ENCODE measurements at places on chromosomes 1 and 21. TPM values are rescaled to one million over a fixed set of nuclear protein-coding genes. Genes with fewer than 3 reads are reported as not detected.
A peak's percentile ranks its signal among the peaks of the same experiment; 100 is the strongest.

The OR2AK2 gene
- total RNA-seq, result not detected

The IRF6 gene
- total RNA-seq, result 1.6 TPM

The VWA5B1 gene
- not detected for total RNA-seq

The FMO3 gene
- total RNA-seq, result not detected

The UMODL1 gene
- not detected for total RNA-seq

The AMY1B gene
- not detected for total RNA-seq

DNA sequence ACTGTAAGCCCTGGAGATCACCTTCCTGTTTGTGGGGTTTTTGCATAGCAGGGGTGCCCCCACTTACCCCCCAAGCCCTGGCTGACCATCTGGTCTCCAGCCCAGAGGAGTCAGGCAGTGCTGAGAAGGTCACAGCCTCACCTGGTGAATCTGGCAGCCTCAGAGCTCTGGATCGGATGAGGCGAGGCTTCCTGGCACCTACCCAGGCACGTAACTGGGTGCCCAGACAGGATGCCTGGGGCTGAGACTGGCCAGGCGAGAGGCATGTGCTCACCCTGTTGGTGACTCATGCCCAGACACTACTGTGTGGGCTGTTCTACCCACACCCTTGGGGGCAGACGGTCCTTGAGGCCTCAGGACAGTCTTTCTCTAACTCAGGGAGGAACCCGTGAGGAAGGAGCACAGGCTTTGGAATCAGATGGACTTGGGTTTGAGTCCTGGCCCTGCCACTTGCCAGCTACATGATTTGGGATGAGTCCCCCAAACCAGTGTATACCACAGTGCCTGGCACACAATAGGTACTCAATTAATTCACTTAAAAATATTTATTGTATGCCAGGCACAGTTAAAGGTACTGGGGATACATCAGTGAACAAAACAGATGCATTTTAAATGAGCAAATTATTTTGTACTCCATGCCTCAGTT is 15.1 kb upstream of the PADI3 start:
- H3K4me3 ChIP-seq, result no peak overlapping the region
- H3K27ac ChIP-seq, result peak overlapping the region; percentile 61
- H3K36me3 ChIP-seq, result no peaks in the 10 kb centered on the region
- H3K27me3 ChIP-seq, result no peaks in the 10 kb centered on the region
- peaks cover 25% of the 10 kb centered on the region for H3K4me1 ChIP-seq

GRCh38 chr1:116991171-116991845 is 10.3 kb upstream of the CD101 start:
- H3K27ac ChIP-seq, result peak overlapping the region; percentile 94
- no peak overlapping the region for H3K4me3 ChIP-seq
- DNase-seq, result no peak
- H3K36me3 ChIP-seq, result no peaks in the 10 kb centered on the region

GRCh38 chr1:108609483-108610049 is 49.7 kb downstream of the EEIG2 start:
- no peak for DNase-seq
- no peaks in the 10 kb centered on the region for H3K36me3 ChIP-seq
- no peaks in the 10 kb centered on the region for H3K4me1 ChIP-seq
- no peak overlapping the region for H3K4me3 ChIP-seq
- H3K27me3 ChIP-seq, result no peaks in the 10 kb centered on the region

GRCh38 chr1:240465531-240465940 is 146.4 kb downstream of the GREM2 start:
- peaks cover 28% of the 10 kb centered on the region for H3K4me1 ChIP-seq
- H3K27me3 ChIP-seq, result no peaks in the 10 kb centered on the region
- H3K27ac ChIP-seq, result no peak overlapping the region
- H3K4me3 ChIP-seq, result no peak overlapping the region
- peaks cover 16% of the 10 kb centered on the region for H3K36me3 ChIP-seq

- no peak overlapping the region for H3K27ac ChIP-seq
- H3K4me1 ChIP-seq, result peaks cover 33% of the 10 kb centered on the region
- peak; percentile 56 for DNase-seq
- H3K36me3 ChIP-seq, result no peaks in the 10 kb centered on the region
- no peaks in the 10 kb centered on the region for H3K27me3 ChIP-seq
- no peak overlapping the region for H3K4me3 ChIP-seq
Observed at GRCh38 chr1:225458222-225458631, 30.4 kb upstream of the LBR start.

DNA sequence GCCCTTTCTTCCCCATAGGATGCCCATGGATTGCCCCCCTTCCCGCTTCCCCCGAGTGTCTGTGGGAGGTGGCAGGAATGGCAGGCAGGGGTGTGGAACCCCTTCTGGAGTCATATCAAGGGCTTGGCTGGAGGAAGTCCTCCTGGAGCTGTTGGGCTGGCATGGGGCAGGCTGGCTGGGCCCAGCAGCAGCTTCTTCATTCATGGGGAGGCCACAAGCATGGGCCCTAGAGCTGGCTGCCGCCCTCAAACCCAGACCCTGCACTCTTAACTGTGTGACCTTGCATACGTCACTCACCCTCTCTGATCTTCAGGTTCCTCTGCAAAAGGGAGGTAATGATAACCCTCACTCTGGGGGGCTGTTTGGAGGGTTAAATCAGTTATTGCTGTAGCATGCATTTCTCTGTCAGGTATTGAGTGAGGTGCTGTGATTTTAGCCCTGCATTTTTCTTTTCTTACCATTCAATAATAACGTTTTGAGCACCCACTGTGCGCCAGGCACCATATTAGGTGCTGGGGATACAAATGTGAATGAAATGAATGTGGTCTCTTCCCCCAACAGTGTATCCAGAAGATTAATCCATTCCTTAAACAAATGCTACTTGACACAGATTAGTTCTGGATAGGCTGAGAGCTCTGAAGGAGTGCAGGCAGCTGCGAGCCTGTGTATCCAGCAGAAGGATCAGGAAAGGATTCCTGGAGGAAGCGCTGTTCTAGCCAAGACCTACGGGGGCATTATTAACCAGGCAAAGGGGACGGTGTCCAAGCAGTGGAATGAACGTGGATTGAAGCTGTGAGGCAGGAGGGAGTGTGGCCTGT is 9.3 kb downstream of the PCSK9 start:
- H3K4me1 ChIP-seq, result no peaks in the 10 kb centered on the region
- no peaks in the 10 kb centered on the region for H3K36me3 ChIP-seq
- no peak overlapping the region for H3K27ac ChIP-seq
- no peak for DNase-seq
- no peak overlapping the region for H3K4me3 ChIP-seq
- H3K27me3 ChIP-seq, result peaks cover 3% of the 10 kb centered on the region

DNA sequence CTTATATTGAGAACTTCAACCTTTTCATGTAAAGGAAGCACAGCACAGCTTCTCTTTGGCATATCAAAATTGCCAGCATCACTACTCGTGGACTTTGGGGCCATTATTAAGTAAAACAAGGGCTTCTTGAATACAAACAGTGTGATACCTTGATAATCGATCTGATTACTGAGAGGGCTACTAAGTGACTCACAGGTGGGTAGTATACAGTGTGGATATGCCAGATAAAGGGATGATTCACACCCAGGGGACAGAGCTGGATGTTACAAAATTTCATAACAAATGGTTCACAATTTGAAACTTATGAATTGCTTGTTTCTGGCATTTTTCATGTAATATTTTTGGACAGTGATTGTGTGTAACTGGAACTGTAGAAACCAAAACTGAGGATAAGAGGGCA is 15.4 kb downstream of the HDAC1 start:
- peak; percentile 72 for DNase-seq
- H3K27ac ChIP-seq, result peak overlapping the region; percentile 35
- no peak overlapping the region for H3K4me3 ChIP-seq
- no peaks in the 10 kb centered on the region for H3K27me3 ChIP-seq
- peaks cover 16% of the 10 kb centered on the region for H3K36me3 ChIP-seq

DNA sequence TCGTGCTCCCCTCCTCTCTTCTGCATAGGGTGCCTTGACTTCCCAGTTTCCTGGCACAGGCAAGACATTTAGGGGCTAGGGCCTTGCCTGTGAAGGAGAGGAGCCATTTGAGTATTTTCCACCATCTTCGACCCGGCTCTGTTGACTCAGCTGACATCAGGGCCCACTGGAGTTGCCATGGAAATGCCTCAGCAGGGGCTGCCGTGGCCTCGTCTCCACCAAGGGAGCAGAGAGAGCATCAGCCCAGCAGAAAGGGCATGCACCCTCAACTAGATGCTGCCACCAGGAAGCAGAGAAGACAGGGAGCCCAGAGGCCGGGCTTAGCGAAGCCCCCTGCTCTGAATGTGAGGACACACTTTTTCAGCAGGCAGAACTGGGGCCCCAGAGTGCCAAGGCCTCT is 101.9 kb upstream of the ACTL8 start:
- no peaks in the 10 kb centered on the region for H3K27me3 ChIP-seq
- no peak overlapping the region for H3K4me3 ChIP-seq
- no peaks in the 10 kb centered on the region for H3K4me1 ChIP-seq
- H3K27ac ChIP-seq, result no peak overlapping the region
- no peak for DNase-seq

GRCh38 chr1:210310562-210311153 is 18.0 kb upstream of the HHAT start:
- no peaks in the 10 kb centered on the region for H3K4me1 ChIP-seq
- peaks cover 20% of the 10 kb centered on the region for H3K27me3 ChIP-seq
- DNase-seq, result no peak
- H3K36me3 ChIP-seq, result no peaks in the 10 kb centered on the region
- H3K27ac ChIP-seq, result no peak overlapping the region
- H3K4me3 ChIP-seq, result peak overlapping the region; percentile 61

- H3K36me3 ChIP-seq, result no peaks in the 10 kb centered on the region
- peaks cover 37% of the 10 kb centered on the region for H3K4me1 ChIP-seq
- H3K4me3 ChIP-seq, result peak overlapping the region; percentile 37
- peak; percentile 71 for DNase-seq
- peak overlapping the region; percentile 98 for H3K27ac ChIP-seq
Observed at GRCh38 chr1:17588048-17588871, 48.8 kb downstream of the ARHGEF10L start.

GRCh38 chr1:21524686-21525339 is 15.6 kb downstream of the ALPL start:
- H3K27ac ChIP-seq, result no peak overlapping the region
- H3K4me1 ChIP-seq, result no peaks in the 10 kb centered on the region
- H3K27me3 ChIP-seq, result peaks cover 4% of the 10 kb centered on the region
- H3K4me3 ChIP-seq, result no peak overlapping the region
- no peak for DNase-seq
- no peaks in the 10 kb centered on the region for H3K36me3 ChIP-seq

DNA sequence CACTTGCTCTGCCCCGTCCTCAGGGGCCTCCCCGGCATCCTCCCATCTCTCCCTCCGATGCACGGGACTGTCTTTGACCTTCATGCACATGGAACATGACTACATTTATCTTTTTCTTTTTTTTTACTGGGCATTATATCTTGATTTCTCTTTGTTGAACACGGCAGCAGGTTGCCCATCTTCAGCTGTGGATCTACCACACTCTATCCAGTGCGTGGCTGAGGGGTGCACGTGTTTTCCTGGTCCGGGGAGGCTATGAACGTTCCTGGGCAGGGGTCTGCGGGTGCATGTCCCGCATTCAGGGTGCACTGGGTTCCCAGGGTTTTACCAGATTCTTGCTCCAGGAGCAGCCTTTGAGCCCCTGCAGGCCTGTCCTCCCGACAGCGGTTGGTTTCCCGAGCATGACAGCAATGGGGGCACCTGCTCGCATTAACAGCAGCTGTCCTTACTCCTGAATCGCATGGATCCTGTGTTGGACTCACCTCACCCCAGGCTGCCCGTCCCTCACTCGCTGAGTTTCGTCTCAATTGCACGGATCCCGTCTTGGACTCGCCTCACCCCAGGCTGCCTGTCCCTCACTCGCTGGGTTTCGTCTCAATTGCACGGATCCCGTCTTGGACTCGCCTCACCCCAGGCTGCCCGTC is 7.4 kb downstream of the POFUT2 start:
- no peak for DNase-seq
- H3K36me3 ChIP-seq, result peaks cover 51% of the 10 kb centered on the region
- H3K4me1 ChIP-seq, result no peaks in the 10 kb centered on the region
- H3K4me3 ChIP-seq, result no peak overlapping the region
- no peak overlapping the region for H3K27ac ChIP-seq

DNA sequence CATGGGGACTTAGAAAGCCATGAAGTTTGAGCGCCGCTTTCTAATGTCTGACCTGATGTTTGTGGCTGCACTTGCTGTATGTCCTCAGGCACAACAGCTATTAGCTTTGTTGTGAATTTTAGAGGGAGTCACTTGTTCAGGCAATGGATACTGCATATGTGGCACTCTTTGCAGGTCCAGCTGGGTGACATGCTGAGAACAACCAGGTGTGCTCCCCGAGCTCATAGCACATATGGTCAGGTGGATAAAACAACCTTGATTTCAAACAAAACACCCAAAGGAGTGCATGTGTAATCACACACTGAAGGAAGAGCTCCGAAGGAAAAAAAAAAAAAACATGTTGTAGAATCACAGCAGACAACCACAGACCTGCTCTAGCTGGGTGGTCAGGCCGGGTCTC is 178.6 kb downstream of the BACH1 start:
- peak overlapping the region; percentile 60 for H3K27ac ChIP-seq
- H3K4me1 ChIP-seq, result peaks cover 34% of the 10 kb centered on the region
- no peaks in the 10 kb centered on the region for H3K36me3 ChIP-seq
- DNase-seq, result no peak

- H3K4me3 ChIP-seq, result peak overlapping the region; percentile 85
- no peaks in the 10 kb centered on the region for H3K27me3 ChIP-seq
- peaks cover 9% of the 10 kb centered on the region for H3K4me1 ChIP-seq
- peak overlapping the region; percentile 73 for H3K27ac ChIP-seq
- peaks cover 6% of the 10 kb centered on the region for H3K36me3 ChIP-seq
- DNase-seq, result peak; percentile 66
Observed at GRCh38 chr1:27726173-27727044, 648 bp downstream of the FAM76A start.

DNA sequence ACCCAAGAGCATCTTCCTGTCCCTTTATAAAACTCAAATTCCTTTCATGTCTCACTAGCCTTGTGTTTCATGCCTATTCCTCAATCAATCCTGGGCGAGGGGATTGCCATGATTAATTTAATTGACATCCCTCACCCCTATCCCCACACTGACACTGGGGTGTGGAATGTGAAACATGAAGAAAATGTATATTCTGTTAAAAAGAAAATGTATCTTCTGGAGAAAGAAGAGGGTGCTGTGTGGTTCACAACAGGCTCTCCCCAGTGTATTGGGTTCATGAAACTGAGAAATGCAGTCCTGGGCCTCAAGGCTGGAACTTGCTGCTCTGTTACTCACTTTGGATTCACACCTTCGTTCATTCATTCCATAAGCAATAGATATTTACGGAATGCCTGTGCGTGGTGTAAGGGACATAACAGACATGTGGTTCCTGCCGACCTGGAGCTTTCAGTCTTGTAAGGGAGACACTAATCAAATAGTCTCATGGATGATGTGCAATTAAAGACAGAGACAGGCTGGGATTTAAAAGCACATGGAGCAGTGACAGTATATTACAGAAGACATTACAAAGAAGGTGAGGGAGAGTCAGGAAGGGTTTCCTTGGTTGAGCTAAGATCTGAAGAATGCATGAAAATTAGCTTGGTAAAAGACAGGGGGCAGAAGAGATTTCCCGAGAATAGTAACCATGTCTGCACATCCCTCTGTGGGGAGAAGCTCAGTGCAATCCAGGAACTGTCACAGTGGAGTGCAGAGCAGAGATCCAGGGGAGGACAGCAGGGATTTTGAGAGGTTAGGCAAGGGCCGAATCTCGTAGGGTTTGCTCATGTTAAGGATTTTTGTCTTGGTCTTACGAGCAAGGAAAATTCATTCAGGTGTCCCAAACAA is 32.1 kb downstream of the SERTAD4 start:
- no peak overlapping the region for H3K27ac ChIP-seq
- H3K4me3 ChIP-seq, result no peak overlapping the region
- peak; percentile 49 for DNase-seq
- H3K27me3 ChIP-seq, result no peaks in the 10 kb centered on the region
- H3K4me1 ChIP-seq, result peaks cover 50% of the 10 kb centered on the region

Measured in GM23248 (cell line).